Colonic mucosa (tissue), 4 donors: ENCODE measurements at places on chromosomes 4 and X. TPM values are rescaled to one million over a fixed set of nuclear protein-coding genes. Genes with fewer than 3 reads are reported as not detected.
A peak's percentile ranks its signal among the peaks of the same experiment; 100 is the strongest.

GRCh38 chrX:133516686-133517085 is 101.4 kb upstream of the GPC4 start:
- H3K36me3 ChIP-seq = no peaks in the 10 kb centered on the region
- H3K27ac ChIP-seq = no peak overlapping the region
- no peak for DNase-seq
- peaks cover under 1% of the 10 kb centered on the region for H3K27me3 ChIP-seq
- no peak overlapping the region for H3K4me3 ChIP-seq
- H3K4me1 ChIP-seq = no peaks in the 10 kb centered on the region

GRCh38 chrX:65900850-65901844 is 138.7 kb downstream of the VSIG4 start:
- no peak for DNase-seq
- H3K4me3 ChIP-seq = no peak overlapping the region
- H3K4me1 ChIP-seq = no peaks in the 10 kb centered on the region
- no peaks in the 10 kb centered on the region for H3K36me3 ChIP-seq
- H3K27me3 ChIP-seq = no peaks in the 10 kb centered on the region
- H3K27ac ChIP-seq = no peak overlapping the region

DNA sequence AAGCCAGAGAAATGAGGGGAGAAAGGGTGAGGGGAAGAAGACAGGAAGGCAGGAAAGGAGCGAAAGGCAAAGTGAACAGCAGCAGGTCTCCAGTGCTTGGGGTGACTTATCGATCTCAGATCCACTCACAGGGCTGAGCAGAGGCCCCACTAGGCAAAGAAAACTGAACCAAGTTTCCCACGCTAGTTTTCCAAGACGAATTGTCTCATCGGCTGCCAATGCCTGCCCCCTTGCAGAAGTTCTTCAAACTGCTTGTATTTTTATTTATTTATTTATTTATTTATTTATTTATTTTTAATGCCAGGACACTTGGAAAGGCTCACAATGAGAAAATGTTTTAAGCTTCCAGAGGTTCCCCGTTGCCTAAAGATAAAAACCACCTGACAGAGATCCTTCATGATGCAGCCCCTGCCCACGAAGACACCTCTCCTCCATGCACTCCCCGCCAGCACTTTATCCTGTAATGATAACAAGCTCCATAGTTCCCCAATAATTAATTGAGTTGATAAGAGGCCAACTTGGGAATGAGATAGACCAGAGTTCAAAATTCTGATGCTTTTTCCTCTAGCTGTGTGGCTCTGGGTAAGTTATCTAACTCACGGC is 43.2 kb downstream of the QDPR start:
- H3K4me3 ChIP-seq = no peak overlapping the region
- H3K36me3 ChIP-seq = no peaks in the 10 kb centered on the region
- H3K4me1 ChIP-seq = no peaks in the 10 kb centered on the region
- no peaks in the 10 kb centered on the region for H3K27me3 ChIP-seq
- DNase-seq = no peak
- H3K27ac ChIP-seq = no peak overlapping the region

GRCh38 chr4:108172753-108173598 is 4.2 kb upstream of the LEF1 start:
- H3K4me3 ChIP-seq = peak overlapping the region; percentile 49
- H3K27ac ChIP-seq = peak overlapping the region; percentile 24
- peaks cover 55% of the 10 kb centered on the region for H3K27me3 ChIP-seq
- DNase-seq = peak; percentile 40

DNA sequence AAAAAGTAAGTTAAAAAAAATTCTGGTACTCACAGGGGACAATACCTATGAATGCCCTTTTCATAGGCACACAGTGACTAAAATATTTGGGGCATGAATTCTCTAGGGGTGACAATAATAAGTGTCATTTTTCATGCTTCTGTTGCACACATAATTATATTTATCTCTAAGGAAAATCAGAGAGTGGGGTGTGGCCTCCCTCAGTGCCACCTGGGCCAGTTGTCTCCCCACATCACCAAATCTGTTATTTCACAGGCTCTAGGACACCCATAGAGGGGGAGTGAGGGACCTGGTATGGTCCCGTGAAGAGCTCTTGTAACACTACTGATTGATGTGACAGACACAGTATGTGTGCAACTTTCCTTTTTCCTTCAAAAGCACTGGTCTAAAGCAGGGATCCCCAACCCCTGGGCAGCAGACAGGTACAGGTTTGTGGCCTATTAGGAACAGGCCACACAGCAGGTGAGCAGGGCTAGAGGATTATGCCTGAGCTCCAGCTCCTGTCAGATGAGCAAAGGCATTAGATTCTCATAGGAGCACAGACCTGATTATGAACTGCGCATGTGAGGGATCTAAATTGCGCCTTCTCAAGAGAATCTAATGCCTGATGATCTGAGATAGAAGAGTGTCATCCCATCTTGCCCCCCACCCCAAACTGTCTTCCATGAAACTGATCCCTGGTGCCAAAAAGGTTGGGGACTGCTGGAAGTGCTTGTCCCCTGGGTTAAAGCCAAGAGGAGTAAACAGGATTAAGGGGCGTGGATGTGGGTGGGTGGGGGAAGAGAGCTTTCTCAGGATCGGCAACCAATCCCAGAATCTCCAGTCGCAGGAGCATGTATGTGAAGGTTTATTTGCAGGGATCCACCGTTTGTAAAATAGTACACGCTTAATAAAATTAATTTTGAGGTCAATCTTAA is 856 bp downstream of the SLC9B1 start:
- H3K4me1 ChIP-seq = no peaks in the 10 kb centered on the region
- peak overlapping the region; percentile 36 for H3K4me3 ChIP-seq
- no peaks in the 10 kb centered on the region for H3K36me3 ChIP-seq
- peak overlapping the region; percentile 87 for H3K27ac ChIP-seq
- DNase-seq = peak; percentile 35
- no peaks in the 10 kb centered on the region for H3K27me3 ChIP-seq

DNA sequence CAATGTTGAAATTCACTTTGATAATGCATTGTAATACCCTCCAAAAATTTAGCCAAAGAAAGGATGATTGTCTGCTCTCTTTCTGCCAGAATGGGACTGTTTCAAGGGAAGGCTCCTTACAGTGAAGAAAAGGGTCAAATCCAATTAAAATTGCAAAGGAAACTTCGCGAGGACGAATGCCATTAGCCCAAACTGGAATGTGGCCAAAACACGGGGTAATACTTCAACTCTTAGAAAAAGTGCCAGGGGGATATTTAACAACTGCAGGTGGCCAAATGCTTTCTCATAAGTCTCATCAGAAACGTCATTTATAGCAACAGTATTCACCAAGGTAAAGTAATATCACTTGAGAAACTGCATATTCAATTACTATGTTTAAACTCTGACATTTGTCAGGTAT is 29.0 kb downstream of the NKX3-2 start:
- no peak overlapping the region for H3K27ac ChIP-seq
- DNase-seq = no peak
- H3K4me1 ChIP-seq = no peaks in the 10 kb centered on the region

CHRNA9 gene
- not detected for total RNA-seq

- H3K27ac ChIP-seq = no peak overlapping the region
- no peaks in the 10 kb centered on the region for H3K27me3 ChIP-seq
- H3K4me1 ChIP-seq = no peaks in the 10 kb centered on the region
- H3K4me3 ChIP-seq = no peak overlapping the region
- no peak for DNase-seq
Measured at GRCh38 chr4:177532358-177532757, 90.1 kb upstream of the AGA start.

DNA sequence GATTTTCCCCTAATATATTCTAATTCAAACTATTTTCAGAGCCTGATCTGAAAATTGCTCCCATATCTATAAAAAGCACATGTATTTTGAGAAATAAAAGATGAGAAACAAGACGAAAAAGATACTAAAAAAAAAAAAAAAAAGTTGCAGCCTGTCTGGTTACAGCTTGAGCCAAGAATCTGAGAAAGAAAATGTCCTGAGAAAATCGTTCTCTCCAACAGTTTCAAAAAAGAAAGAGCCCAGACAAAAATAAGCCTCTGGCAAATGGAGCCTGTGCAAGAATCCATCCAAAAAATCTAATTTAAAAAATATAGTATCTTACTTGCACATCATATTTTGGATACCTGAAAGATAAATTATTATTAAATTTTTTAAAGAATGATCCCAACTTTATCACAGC is 163.0 kb upstream of the TBL1X start:
- H3K36me3 ChIP-seq = no peaks in the 10 kb centered on the region
- no peak overlapping the region for H3K27ac ChIP-seq
- no peak overlapping the region for H3K4me3 ChIP-seq

- no peaks in the 10 kb centered on the region for H3K27me3 ChIP-seq
- no peaks in the 10 kb centered on the region for H3K4me1 ChIP-seq
- no peak overlapping the region for H3K4me3 ChIP-seq
- H3K27ac ChIP-seq = no peak overlapping the region
- no peak for DNase-seq
- H3K36me3 ChIP-seq = no peaks in the 10 kb centered on the region
Measured at GRCh38 chrX:100946299-100946927, 17.7 kb upstream of the XKRX start.
